ENCODE measurements at places on chromosomes 11 and 22. TPM values are rescaled to one million over a fixed set of nuclear protein-coding genes. Genes with fewer than 3 reads are reported as not detected.

Gene FXYD6
- 4.9 TPM for polyA plus RNA-seq

Gene MRGPRF
- polyA plus RNA-seq, result not detected

Gene CLMP
- 103 TPM for polyA plus RNA-seq

Gene INS
- not detected for polyA plus RNA-seq

Gene PANX3
- not detected for polyA plus RNA-seq

Gene CPT1A
- polyA plus RNA-seq, result 2.9 TPM
